GM03348 (cell line): ENCODE measurements at places on chromosomes 4 and X.

- no peak for DNase-seq
Measured at GRCh38 chrX:124863303-124863702, 456.4 kb upstream of the TEX13C start.

- peak; percentile 73 for DNase-seq
Measured at GRCh38 chrX:68732906-68733493, 85.5 kb downstream of the STARD8 start.

DNA sequence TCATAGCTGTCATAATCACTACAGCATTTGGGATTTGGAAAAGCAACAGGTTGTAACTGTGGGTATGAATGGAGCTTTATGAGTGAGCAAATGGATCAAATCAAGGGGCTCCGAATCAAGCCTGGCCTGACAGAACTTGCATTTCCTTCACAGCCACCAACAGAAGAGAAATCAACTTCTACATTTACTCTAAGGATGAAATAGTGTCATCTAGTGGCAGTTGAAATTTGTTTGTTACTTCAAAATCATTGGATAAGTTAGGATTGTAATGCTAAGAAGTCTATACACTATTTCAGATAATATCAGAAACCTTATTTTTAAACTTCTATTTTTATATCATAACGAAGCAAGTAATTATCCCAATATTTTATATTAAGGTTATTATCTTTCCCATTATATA, 10.7 kb upstream of the WDR17 start:
- peak; percentile 8 for DNase-seq

- DNase-seq = no peak
Measured at GRCh38 chr4:24968992-24969391, 56.1 kb upstream of the CCDC149 start.

DNA sequence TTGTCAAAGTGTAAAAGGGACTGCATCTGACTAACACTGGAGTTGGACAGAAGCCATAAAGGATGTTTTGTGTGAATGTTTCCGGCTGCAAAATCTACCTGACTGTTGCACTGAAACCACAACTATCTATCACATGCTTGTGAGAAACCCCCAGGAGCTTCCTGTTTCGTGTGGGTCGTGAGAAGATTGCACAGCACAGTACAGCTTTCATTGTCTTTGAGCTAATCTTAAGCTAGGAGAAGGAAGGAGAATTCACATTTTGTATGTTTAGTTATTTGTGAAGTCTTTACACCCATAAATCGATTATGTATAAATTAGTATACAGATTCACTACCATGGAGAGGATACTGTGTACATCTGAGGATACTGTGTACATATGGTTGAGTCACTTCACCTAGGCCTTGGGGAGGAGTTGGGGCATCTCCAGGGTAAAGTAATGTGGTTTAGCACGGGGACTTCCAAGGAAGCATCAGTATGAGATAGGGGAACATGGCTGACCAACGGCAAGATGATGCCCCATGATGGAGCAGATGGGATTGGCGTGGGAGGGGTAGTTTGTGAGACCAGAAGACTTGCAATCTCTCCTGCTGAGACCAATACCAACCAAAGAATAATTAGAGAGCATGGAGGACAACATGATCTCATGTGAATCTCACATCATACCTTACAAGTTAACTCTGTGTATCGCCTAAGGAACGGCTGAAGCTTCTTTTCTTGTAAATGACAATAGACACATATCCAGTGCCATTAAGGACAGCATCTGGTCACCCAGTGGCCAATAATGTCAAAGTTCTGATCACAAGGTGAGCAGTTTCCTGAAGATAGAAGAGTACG, 43.1 kb upstream of the FAM9C start:
- no peak for DNase-seq

- no peak for DNase-seq
Measured at GRCh38 chrX:116694046-116694445, 231.3 kb upstream of the CT83 start.

DNA sequence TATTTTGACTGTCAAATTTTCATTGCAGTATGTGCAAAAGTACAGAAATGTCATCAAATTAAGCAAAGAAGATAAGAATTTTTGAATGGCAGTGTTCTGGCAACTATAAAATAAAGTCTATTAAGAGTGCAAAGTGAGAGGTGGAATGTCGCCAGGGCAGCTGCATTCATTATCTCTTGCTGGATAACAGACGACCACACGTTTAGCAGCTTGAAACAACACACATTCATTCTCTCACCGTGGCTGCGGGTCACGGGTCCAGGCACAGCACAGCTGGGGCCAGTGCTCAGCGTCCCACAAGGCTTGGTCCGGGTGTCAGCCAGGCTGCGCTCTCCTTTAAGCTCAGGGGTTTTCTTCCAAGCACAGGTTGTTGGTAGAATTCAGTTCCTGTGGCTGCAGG, 113.9 kb downstream of the GPR143 start:
- DNase-seq = no peak

DNA sequence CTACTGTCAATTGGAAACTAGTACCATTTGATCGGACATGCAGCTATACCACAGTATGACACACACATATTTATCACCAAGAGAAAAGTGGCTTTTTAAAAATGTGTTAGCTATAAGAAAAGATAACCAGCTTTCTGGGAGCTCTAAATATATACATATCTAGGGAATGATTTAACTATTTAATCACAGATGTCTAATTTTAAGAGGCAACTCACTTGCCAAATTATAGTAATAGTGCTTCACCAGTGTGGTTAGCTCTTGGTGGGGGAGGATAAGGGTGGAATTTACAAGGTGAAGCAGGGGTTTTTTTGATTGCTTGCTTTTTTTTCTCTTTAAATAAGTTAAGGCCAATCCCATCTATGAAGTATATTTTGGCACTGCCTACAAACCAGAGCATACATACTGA, 547.7 kb upstream of the DIPK2B start:
- DNase-seq = no peak

DNA sequence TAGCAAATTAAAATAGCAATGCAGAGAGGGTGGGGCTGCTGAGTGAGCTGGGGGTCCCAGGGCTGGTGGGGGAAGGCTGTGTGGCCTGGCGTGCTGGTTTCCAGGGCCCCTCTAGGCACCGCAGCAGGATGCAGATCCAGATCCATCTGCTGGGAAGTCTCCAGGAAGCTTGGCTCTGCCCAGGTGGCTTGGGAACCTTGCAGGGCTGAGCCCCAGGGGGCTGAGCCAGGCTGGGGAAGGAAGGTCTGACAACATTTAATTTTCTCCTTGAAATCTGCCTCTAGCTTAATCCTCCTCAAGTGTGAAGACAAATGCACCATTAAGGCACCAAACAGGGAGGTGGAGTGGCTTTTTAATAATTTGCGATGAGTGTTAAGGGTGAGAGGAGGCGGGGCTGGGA, 31.7 kb downstream of the SORCS2 start:
- no peak for DNase-seq

DNA sequence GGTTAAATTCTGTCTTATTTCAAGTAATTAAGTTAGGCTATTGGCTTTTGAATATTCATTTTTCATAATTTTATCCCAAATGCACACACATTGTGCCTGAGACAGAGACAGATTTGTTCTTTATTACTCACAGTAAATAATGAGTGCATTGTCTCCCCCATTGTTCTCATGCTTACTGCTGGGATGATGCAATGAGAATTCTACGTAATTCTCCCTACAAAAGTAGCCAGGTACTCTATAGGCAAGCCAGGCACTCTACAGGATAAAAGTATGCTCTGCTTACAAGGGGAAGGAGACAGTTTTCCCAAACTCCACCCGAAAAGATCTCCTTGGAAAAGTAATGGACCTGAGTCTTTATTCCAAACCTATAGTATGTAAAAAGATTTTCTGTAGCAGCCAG, 1890.7 kb upstream of the PCDH10 start:
- DNase-seq = no peak

- peak; percentile 23 for DNase-seq
Measured at GRCh38 chr4:13701937-13702446, 74.5 kb upstream of the BOD1L1 start.

DNA sequence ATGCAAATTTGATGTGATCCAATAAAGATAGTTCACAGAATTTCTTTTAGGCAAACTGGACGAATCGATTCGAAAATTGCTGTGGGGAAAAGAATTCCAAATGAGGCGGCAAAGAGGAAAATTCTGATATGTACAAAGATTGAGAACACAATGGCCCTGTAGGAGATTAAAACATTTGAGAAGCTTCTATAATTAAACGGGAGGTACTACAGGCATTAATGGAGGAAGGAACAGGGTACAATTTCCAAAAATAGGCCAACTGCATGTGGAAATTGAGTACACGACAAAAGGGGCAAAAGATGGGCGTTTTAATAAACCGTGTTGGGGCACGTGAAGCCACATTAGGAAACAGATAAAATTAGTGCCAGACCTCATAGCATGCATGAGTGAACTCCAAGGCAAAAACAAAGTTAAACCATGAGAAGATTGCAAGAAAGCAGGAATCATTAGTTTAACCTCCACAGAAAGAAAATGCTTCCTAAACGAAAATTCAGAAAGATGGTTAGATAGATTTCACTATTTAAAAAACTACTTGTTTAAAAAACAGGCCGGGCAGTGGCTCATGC, 68.4 kb downstream of the DHRSX start:
- DNase-seq = no peak

DNA sequence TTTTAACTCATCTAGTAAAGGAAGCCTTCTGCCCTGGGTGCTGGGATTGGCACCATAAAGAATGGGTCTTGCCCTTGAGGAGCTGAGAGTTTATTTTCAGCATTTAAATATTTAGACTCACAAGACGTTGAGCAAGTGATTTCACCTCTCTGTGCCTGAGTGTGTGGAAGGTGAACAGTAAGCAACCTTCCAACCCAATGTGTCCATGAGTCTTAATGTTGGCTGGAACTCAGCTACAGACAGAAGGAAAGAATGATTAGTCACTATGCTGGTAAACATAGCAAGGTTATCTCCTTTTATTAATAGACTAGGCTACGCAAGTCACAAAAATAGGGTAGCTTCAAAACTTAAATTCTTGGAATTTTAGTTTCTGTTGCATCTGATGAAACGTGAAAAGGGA, 277.4 kb upstream of the GATB start:
- peak; percentile 36 for DNase-seq

DNA sequence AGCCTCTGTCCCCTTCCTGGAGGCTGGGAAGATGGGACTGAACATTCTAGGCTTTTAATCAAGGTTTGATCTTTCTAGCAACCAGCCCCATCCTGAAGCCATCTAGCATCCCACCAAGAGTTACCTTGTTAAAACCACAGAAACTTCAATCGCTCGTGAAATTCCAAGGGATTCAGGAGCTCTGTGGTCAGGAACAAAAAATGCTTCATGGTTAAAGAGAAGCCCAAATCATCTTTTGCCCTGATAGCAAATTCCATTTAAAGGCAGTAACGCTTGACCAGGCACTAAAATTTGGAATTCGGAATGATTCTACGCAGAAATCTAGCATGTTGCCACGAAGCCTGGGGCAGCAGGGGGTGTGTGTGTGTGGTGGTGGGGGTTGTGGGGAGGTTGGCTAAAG, 47.8 kb downstream of the CASP6 start:
- DNase-seq = no peak

- peak; percentile 6 for DNase-seq
Measured at GRCh38 chrX:11244636-11245035, 48.6 kb upstream of the AMELX start.

- DNase-seq = no peak
Measured at GRCh38 chrX:105483011-105483410, 262.5 kb upstream of the TEX13A start.

- DNase-seq = no peak
Measured at GRCh38 chrX:12497832-12498591, 293.2 kb upstream of the PRPS2 start.

- DNase-seq = no peak
Measured at GRCh38 chr4:68732653-68733466, 62.4 kb upstream of the UGT2B15 start.

DNA sequence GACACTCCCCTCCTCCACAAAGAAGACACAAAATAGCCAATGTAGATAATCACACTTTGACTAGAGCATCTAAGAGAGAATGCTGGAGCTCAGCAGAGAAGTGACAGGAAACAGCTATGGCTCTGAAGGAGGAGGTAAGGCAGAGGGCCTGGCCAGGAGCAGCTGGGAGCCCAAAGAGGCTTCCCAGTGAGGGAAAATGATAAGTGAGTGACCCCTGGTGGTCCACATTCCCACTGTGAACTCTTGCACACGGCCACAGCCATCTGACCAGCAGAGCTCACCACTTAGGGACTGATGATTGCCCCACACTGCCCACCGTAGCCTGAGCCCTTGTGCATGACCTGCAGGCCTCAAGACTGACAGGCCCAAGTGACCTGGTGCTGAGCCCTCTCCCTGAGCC, 162.7 kb upstream of the GALNTL6 start:
- DNase-seq = no peak

DNA sequence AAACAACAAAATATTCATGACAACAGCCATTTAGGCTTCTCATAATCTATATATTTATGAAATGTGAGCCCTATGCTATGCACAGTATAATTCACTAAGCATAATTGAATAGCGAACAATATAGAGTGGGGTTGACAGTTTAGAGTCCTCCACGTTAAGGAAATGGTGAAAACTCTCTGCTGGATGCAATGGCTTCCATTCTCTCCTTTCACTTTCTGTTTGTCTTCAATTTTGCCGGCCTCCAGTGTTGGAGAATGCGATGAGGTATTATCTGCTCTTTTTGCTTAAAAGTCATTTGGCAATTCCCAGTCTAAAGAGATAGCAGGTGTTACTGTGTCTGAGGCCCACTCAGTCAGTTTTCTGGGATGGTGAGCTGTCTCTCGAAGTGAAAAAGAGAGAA, 52.1 kb downstream of the NPY5R start:
- DNase-seq = peak; percentile 4

DNA sequence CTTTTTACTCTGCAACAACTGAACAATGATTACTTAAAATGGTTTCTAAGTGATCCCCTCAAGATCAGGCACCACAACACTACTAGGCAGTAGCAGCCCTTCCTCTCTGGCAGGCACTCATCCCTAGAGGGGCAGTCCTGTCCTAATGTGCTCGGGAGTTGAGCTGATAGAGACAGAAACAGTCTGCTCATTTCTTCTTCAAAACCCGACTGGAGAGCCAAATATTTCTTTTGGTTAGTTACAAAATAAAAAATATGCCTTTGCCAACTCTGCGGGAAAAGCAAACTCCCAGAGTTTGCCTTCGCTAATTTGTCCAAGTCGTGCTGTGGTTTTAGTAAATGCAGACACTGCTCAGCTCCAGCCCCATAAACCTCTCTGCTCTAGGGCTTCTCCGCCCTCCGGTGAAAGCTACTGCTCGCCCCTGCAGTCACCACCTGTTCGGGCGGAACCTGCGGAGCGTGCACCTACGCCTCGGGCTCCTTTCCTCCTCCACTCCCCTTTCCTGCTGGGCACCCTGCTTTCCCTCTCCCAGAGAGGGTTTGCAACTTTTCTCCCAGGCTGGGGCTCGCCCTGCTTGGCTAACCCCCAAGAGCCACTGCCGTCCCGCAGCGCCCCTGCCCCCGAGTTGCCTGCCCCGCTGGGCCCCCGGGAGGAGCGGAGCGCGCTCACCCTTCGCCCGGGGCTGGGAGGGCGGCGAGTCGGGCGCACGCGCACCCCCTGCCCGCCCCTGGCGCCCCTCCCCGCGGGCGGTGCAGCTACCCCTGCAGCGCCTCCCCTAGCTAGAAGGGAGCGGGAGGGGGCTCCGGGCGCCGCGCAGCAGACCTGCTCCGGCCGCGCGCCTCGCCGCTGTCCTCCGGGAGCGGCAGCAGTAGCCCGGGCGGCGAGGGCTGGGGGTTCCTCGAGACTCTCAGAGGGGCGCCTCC, at the start of gene NPNT:
Gene NPNT (plus strand): TSS at position 812 of the 923 bp plus-strand sequence. CDS start 182 bp downstream, outside the sequence.
- peak; percentile 17 for DNase-seq

GRCh38 chr4:168309781-168310180, 8.8 kb downstream of the DDX60 start:
- DNase-seq = no peak
